Stimulated activated CD4-positive, alpha-beta T cell treated with anti-CD3 and anti-CD28 coated beads, TNF-alpha, amount 100 ng/mL, for 48 hours (primary cell): ENCODE measurements at places on chromosomes 5 and 9.
A peak's percentile ranks its signal among the peaks of the same experiment; 100 is the strongest.

- DNase-seq: no peak
These were observed 179.5 kb upstream of the MAST4 start for GRCh38 chr5:66416698-66417097.

GRCh38 chr5:38601863-38602298 is 45.4 kb upstream of the LIFR start:
- no peak for DNase-seq

DNA sequence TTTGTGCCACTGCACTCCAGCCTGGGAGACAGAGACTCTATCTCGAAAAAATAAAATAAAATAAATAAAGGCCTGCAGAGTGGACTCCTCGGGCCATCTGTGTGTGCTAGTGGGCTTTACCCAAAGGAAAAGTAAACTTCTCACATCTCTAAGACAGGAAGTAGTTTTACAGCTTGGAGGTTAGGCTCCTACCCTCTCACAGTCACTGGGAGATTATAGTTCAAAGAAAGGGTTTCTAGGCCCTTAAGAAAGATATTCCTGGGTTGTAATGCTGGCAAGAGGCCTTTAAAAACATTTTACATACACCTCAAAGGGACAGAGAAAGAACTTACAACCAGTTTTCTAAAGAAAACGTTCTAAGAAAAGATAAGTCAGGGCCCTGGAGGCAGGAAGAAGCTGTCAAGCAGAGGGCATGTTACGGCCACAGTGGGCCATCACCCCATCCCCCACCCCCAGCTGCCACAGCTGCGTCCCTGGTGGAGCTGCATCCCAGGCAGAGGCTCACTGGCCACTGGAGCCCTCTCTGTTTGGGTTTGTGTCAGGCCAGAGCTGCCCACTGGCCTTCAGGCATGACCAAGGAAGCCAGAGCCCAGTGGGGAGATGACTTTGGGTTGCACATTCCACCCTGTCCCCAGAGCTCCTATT is 78.1 kb upstream of the CDK20 start:
- no peak for DNase-seq

DNA sequence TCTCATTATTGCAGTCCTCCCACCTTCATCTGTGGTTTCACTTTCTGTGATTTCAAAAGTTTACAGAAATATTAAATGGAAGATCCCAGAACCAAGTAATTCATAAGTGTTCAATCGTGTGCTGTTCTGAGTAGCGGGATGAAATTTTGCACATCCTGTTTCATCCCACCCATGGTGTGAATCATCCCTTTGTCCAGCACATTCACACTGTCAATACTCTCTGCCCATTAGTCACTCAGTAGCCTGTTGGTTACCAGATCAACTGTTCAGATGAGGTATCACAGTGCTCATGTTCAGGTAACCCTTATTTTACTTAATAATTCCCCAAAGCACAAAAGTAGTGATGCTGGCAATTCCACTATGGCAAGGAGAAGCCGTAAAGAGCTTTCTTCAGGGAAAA is 26.8 kb downstream of the FAM81B start:
- DNase-seq: no peak

- DNase-seq: no peak
These were observed 13.7 kb upstream of the RUFY1 start for GRCh38 chr5:179536676-179537075.

DNA sequence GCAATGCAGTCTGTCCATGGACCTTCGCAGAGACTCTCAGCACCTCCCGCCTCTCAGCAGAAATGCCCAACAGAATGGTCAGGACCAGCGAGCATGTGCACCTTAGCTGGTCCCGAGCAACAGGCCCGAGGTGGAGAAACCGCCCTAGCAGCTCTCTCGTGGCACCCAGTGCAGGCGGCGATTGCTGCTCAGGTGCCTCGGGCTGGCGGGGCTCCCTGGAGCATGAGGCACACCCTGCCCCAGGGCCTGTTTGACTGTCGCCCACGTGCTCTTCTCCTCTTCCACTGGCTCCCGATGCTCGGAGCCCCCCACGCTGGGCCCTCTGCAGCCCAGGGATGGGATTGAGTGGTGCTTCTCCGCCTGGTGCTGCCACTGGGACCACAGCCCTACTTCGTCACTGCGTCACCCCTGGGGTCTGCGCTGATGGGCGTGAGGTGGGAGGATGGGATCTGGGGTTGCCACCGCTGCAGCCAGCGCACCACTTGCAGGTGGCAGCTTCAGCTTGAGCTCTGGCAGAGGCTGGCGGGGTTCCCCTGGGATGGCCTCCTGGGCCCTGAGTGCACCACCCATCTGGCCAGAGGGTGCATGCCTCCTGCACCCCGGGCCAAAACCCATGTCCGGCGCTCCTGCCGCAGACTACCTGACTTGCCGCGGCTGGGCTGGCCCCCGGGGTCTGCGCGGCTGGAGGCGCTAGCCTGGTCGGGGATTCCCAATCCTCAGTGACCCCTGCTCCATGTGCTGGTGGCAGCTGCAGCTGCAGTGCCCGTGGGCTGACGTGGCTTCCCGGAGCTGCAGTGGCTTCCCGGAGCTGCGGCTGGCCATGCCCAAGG is 244.2 kb downstream of the FOXD4L6 start:
- no peak for DNase-seq

GRCh38 chr9:27362447-27363210 is 65.7 kb upstream of the EQTN start:
- DNase-seq: no peak

DNA sequence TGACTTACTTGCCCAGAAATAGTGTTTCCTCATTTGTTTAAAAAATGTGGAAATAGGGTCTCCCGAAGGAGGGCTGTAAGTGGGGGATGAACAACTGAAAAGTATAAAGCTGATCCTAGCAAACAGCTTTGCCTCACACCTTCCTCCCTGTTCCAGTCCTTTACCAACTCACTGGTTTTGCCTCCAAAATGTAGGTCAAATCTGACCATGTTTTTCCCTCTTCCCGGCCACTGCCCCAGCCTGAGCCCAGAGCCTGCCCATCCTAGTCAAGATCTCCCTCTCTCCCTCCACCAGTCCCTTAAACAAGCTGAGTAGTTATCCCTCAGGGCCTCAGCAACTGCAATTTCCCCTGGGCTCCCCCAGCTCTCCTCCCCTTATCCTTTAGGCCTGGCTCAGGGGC is 82.4 kb upstream of the FBXW11 start:
- DNase-seq: no peak

GRCh38 chr9:138051586-138052321 is 174.2 kb downstream of the CACNA1B start:
- DNase-seq: no peak

DNA sequence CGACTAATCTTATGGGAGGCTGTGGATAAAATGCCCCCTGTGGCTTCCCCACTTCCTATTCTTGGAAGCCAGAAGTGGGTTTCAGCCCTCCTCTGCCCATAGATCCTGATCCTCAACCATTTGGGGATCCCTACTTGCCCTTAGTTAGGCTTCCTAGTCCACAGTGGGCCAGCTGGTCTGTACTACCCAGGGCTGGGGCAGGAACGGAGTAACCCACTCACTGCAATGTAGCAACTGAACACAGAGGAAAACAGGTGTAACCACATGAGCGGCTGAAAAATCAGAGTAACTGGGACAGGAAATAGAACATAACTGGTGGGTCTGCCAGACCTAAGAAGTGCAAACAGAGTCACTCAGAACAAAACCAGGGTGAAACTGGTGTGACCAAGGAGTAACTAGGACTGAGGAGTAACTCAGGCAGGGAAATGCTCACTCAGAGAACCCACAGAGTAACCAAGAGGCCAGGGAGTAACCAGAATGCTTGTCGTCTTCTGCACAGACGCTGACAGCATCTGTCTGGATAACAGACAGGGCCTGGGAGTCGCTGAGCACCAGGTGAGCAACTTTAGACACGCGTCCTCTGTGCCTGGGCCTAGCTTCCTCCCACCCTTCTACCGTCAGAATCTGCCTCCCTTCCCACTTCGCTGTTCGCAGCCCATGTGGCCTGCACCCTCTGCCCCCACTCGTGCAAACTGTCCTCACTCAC is 1.0 kb downstream of the AQP3 start:
- peak; percentile 35 for DNase-seq

DNA sequence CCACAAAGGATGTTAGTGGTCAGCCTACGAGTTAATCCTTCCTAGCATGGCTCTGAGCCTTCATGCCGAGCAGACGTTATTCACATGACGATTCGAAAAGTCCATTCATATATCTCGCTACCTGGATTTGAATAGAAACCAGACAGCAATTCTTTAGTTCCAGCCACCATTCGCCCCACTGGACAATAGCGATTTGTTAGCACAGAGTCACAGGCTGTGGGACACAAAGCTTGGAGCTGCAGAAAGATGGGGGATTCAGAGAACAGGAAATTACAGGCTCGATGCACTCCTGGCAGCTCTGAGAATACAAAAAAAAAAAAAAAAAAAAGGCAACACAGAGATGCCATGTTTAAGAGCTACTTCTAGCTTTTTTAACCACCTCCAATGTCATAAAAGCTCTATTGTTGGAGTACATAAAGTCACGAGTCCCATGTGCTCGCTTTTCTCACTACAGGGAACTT is 110.7 kb downstream of the NR6A1 start:
- DNase-seq: no peak

GRCh38 chr5:11803436-11803835 is 100.8 kb downstream of the CTNND2 start:
- DNase-seq: no peak

- DNase-seq: no peak
These were observed 18.6 kb downstream of the MED10 start for GRCh38 chr5:6359555-6360322.

DNA sequence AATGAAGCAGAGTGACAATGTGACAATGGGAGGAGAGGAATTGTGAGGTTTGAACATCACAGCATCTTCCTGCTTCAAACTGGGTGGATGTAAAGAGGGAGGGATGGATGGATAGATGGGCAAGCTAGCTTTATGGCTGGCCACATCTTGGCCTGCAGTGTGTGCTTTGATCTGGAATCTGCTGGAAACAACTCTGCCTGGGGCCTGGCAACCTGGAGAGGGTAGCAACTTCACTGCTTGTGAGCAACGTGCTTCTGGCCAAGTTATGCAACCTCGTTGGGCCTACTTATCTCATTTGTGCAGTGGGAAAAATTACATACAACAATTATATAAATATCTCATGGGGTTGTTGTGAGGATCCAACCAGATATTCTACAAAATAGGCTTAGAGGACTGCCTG is 5.3 kb downstream of the IL9 start:
- DNase-seq: no peak

DNA sequence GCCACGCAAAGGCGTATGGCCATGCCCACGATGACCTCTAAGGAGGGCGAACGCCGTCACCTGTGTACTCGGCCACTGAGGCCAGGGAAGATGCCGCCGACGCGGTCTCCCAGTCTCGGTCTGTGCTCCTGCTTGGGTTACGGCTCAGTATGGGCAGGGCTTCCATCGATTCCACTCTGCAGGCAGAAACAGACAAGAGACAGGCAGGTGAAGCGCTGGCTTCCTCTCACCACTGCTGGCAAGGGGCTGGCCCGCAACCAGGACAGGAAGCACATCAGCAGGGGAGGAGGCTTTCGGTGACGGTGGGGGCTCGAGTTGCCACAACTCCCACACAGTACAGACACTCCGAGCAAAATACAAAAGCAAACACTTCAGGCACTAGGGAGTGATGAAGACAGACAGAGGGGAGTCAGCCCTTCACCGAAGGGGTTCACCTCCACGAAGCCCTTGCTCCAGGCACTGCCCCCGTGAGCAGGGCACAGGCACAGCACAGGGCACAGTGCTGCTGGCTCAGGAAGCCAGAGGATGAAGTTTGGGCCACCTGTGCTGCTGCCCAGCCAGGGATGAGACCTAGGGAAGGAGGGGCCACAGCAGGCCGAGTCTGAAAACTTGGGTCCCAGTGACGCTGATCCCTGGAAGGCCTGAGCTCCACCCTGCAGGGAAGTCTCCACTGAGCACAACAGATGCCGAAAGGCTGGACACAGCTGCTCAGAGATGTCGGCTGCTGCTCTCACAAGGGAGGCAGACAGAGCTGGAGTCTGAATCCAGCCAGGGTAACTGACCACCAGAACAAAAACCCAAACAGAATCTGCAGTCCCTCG is 91.3 kb downstream of the CAMSAP1 start:
- DNase-seq: no peak

DNA sequence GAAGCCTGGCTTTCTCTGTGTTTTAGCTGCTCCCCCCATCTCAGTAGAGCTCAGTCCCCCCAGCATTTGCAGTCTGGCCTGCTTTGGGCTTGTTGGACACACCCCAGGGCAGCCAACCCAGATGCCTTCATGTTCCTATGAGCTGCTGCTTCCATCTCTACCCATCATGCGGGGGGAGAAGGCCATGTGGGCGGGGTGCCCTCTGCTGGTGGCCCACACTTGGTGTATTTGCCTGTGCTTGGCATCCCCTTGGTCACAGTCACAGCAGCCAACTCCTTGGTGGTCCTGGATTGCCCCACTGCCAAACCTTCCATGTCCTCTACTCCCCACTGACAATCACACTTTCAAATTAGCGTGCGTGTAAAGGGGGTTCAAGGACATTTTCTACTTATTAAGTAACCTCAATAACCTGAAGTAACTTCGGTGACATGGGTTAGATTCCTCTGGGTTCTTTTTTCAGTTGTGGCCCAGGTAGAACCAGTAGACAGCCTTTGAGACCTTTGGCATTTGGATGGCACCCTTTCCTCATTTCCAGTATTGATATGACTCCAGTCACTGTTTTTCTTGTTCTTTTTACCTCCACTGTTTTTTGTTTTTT is 42.8 kb downstream of the SNX30 start:
- peak; percentile 79 for DNase-seq

DNA sequence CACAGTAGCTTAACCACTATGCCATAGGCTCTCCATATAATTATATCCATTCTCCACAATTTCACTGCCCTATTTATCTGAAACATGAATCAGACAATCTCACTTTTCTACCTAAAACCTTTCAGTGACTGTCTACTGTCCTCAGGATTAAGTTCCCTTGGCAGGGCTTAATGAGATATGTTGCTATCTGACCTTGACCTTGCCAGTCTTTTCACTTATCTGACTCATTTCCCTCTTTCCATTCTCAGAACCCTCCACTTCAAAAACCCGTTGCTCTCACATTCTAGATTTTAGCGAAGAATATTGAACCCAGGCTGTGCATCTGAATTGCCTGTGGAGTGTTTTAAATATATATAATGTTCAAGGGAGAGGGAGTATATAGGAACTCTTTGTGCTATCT is 452.1 kb upstream of the MPDZ start:
- DNase-seq: no peak

DNA sequence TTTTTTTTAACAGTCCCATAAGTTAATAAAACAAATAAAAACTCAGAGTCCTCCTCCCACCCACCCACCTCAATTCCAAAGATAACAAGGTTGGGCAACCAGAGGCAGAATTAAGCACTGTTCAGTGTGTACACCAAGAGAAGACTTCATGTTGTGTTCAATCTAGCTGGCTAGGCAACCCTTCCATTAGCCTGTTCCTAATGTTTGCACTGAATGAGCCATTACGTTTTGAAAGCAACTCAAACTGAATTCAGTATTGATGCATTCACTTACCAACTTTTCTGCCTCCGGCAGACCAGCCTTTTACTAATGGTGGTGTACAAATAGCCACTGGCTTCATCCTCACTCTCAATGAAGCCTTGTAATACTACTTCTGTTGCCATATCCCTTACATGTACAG is 47.5 kb downstream of the PBX3 start:
- no peak for DNase-seq

DNA sequence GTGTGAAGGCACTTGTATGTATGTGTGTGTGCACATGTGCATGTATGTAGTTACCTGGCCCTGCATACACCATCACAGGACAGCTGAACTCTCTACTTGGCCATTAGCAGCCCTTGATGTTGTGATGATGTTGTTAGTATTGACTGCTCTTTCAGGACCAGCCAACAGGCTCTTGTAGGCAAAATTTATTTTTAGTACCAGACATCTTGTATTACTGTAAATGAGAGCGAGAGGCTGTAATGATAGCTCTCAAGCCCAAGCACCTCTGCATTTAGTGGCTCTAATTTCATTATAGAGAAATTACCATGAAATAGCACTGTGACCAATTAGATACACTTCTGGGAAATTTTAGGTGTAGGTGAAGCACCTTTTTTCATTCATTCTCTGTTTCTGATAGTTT is 158.0 kb downstream of the SMARCA2 start:
- DNase-seq: no peak
